ENCODE measurements at places on chromosomes 12 and 14. TPM values are rescaled to one million over a fixed set of nuclear protein-coding genes. Genes with fewer than 3 reads are reported as not detected.

DNA sequence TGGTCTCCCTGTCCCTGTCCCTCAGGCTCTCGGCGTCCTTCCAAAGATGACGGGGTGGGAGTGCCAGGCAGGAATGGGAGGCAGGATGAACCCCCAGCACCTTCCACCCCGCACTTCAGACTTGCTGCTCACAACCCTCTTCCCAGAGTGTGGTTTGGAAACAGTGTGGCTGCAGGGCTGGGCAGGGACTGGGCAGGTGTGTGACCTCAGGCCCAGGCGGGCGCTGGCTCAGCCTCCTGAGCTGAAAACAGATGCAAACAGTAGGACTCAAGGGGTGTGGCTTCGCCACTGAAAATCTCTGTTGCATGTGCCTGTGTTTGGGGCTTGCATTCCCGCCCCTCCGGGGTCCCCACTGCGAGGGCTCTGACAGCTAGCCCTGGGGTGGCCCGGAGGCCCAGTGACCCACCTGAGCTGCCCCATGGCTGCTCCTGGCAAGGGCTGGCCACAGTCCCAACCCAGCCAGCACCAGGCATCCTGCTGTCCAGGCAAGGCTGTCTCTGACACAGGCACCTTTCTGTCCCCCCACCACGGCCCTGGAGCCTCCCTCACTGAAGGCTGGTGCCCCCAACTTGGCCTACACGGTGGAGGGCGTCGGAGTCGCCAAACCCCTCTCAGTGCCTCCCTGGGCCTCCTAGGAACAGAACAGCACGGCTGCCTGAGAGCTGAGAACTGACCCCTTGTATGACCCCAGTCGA is 46.1 kb downstream of the BEGAIN start:
- DNase-seq = no peak

SIX6 gene
- polyA plus RNA-seq = not detected

DNA sequence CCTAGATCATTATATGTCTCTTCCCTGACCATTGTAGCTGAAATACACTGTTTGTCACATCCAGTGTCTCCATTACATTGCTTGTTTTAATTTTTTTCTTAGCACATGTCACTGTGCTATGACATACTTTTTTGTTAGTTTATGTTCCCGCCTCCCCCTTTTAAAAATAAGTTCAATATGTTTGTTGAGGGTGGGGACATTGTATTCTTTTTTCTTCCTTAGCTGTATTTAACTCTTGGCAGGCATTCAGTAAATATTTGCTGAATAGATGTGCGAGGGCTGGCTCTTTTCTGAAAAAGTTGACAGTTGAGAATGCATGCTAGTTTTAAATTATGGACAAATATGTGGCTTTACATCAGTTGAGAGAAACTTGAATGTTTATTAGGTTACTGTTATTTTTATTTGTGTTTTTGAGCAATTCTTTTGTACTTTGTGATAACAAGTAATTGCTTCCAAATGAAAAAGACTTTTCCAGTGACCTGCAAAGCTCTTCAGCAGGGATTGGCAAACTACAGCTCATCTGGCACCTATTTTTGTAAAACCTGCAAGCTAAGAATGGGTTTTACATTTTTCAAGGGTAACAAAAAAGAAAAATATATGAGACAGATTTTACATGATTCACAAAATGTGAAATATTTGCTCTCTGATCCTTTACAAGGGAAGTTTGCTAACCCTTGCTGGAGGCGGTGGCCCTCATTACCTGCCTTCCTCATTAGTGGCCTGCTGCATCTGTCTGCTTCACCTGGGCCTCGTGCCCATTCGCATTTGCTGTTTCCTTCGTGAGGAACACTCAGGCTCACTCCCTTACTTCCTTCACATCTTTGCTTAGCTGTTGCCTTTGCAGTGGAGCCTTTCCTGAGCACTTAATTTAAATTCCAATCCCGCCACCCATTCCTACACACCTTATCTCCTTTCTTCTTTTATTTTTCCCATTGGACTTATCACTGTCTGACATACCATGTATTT is 229.4 kb downstream of the ERC1 start:
- no peak for DNase-seq

GRCh38 chr14:51439896-51440295 is 199.8 kb downstream of the TMX1 start:
- DNase-seq = no peak

- DNase-seq = no peak
Measured at GRCh38 chr12:107029081-107029480, 42.1 kb upstream of the MTERF2 start.

G2E3 gene
- polyA plus RNA-seq = 8.9 TPM

ATF1 gene
- 24.7 TPM for polyA plus RNA-seq

NANOG gene
- 0.06 TPM for polyA plus RNA-seq

OR4E2 gene
- not detected for polyA plus RNA-seq

GRCh38 chr12:5064913-5065490 is 21.3 kb downstream of the KCNA5 start:
- DNase-seq = no peak

DNA sequence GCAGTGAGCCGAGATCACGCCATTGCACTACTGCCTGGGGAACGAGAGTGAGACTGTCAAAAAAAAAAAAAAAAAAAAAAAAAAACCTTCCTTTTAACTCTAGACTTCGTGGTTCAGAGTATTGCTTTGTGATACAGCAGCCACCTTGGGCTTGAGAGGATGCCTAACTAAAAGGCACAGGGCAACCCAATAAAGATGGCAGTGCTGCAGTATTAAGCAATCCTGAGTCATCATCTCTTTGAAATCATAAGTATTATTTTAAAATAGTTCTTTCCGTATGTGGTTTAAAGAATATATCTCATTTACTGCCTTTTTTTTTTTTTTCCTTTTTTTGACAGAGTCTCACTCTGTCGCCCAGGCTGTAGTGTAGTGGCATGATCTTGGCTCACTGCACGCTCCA is 116.1 kb downstream of the PLEKHA5 start:
- no peak for DNase-seq

Measured in hepatocyte (in vitro differentiated cells).